ENCODE measurements at places on chromosomes 2 and 18.

DNA sequence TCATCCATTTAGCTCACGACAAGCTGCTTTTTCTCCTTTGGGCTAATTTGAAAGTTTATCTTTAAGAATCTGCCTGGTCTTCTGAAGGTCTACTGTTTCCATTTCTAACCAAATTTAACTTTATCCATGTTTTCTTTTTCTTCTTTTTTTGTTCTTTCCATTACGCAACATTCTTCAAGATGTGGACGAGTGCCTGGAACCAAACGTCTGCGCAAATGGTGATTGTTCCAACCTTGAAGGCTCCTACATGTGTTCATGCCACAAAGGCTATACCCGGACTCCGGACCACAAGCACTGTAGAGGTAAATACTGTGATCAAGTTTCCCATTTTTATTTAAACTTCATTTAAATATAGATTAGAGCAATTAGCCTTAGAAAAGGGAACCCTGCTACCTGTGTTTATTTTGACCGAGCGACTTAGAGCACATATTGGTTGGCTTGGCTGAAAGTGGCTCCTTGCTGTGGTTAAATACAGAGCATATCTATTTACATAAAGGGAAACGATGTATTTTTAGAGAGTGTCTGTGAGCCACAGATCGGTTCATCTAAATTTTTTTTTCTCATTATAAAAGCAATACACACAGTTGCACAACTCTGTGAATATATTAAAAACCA, 183.4 kb upstream of the RASGRP3 start:
- DNase-seq: no peak

GRCh38 chr18:46772357-46772756, 15.5 kb upstream of the ST8SIA5 start:
- DNase-seq: no peak

DNA sequence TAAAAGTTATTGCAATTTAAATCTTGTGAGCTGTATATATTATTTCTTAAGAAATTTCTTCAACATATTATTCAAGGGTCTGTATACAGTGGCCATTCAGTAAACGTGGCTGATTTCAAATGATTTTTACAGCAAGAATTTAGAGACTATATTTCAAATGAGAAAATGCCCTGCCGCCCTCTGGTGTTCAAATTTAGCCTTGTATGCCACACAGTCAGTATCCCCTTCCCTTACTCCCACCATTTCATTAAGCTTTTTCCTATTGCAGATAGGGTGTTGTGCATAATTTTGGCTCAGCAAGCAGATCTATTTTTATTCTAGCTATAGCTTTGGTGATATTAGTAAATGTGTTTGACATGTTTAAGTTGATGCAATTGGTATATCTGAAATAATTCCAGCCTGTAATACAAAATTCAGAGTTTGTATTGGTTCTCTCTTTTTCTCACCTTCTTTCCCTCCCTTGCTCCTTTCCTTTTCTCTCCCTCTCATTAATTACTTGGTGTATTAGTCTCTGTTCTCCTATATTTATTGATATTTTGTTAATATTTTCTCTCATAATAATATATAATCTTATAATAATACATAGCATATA, 22.8 kb upstream of the SCN7A start:
- DNase-seq: no peak

DNA sequence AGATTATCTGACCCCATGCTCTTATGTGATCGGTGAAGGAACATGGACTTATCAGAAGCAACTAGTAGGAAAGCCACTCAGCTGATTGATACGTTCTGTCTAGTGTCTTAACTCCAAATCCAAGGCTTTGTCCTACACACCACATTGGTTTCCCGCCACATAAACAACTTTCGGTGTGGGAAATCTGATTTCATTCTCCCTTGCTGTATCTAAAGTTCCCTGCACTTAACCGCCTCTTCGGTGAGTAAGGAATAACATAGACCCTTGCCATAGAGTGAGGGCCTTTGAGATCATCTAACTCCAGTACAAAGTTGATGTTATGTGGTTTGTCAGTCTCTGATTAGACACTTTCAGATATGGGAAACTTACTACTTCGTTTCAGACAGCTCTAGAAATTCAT, 538.2 kb upstream of the TNP1 start:
- no peak for DNase-seq

DNA sequence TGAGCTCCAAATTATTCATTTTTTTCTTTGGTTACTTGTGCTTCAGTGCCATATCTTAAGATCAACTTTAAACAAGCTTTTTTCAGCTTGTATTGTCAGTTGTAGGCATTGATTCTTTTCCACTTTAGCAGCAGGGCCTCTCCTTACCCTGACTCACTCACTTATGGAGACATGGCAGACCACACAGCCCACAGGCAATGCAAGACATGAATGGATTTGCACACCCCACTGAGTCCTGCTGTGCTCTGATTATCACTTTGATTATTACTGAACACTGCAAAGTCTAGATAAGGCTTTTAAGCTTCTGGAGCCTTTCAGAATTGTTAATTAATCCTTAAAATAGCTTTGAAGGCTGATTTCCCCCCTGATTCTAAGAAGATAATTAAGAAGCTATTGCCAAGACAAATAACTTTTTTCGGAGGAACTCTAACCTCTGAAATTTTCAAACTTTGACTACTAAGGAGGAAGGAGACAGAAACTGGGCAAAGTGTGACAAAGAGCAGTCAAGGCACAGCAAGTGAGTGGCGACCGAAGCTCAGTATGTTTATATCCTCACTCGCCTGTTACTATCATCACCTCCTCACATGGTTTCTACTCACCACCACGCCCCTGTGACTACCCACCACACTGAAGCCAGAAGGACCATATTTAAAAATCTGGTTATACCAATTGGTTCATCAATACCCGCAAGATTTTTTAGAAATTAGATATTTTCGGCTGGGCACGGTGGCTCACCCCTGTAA, 43.3 kb downstream of the CACNB4 start:
- no peak for DNase-seq

- DNase-seq: no peak
These were observed 22.2 kb upstream of the SOS1 start for GRCh38 chr2:39142904-39143605.

- no peak for DNase-seq
These were observed 103.6 kb upstream of the SERPINE2 start for GRCh38 chr2:224142397-224143312.

DNA sequence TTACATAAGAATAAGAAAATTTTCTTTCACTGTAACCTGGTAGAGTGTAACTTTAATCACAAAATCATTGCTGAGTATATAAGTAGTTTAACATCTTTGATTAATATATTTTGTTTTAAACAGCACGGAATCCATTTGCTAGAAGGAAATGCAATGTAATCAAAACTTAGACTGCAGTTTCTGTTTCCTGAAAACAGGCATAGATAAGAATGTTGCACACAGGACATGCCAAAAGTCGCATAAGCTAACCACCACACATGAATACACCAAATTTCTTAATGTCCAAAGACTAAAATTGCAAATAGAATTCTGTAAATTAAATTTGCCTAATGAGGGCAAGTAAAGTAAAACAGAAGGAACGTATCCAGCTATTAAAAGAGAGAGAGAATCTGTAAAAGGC, 51.0 kb upstream of the SERPINB2 start:
- DNase-seq: no peak

- no peak for DNase-seq
These were observed 8.9 kb downstream of the ADAM23 start for GRCh38 chr2:206452242-206452641.

DNA sequence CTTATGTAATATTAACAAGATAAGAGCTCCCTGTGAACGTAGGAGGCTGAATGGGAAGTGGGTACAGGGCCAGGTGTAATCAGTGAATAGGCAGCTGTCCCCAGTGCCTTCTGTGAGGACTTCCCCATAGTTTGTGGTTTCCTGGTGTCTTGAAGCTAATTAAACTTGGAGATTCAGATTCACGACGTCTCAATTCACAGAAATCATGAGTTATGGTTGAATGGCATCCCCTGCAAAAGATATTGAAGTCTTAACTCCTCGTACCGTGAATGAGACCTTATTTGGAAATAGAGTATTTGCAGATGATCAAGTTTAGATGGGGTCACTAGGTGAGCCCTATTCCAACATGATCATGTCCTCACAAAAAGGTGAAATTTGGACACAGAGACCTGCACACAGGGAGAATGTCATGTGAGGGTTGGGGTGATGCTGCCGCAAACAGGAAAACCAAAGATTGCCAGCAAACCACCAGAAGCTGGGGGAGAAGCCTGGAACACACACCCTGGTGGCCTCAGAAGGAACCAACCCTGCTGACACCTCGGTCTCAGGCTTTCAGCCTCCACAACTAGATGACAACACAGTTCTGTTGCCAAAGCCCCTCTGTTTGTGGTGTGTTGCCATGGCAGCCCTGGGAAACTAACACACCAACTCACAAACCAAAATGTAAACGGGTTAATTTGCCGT, 13.2 kb downstream of the ARL4C start:
- DNase-seq: peak; percentile 90

- DNase-seq: no peak
These were observed 229.6 kb downstream of the LOXHD1 start for GRCh38 chr18:46427216-46427995.

DNA sequence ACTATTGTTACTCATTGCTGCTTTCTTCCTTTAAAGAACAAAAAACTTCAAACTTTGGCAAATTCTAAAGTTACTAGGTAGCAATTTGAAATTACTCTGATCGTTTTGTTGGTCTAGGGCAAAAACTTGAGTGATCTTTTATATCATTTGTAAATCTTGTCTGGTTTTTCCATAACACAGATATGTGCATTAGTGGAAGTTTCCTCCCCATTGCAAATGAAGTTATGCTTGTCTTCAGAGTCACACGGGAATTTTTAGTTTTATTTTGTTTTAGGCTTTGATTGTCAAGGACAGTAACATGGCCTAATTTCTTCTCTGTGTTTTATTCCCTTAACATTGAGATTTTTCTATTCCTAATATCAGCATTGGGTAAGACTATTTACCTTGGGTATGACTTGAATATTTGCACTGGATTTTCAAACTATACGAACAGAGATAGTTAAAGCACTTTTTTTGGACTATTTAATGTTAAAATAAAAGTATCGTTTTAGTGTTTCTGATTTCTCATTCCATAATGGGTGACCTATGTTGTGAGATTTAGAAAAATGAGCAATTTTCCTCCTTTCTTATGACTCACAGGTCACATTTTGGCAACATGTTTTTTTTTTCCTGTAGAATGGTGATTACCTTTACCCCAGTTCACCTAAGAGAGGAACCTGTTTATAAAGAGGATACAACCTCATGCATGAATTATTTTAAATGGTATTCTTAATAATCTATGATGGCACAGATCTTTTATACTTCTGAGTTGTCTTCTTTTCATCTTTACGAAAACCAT, 65.0 kb downstream of the BABAM2 start:
- DNase-seq: no peak

GRCh38 chr2:178553047-178553446, 72.8 kb downstream of the PLEKHA3 start:
- DNase-seq: no peak

- no peak for DNase-seq
These were observed 9.0 kb upstream of the HIBCH start for GRCh38 chr2:190328573-190329147.

DNA sequence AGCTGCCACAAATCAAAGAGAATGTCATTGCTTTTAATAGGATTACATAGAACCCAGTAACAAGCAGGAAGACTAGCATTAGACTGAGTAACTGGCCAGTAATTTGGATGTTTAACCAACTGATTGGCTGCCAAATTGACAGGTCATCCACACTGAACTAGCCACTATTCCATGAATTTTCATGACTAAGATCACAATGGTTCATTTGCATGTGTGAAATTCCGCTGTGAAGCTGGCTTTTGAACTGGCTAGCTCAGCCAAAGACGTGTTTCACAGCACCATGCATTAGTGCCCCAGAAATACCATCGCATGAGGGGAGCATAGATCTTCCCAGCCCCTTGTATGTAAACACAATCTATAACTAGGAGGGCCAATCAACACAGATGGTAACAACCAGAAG, 649.8 kb downstream of the ARHGAP15 start:
- DNase-seq: no peak

DNA sequence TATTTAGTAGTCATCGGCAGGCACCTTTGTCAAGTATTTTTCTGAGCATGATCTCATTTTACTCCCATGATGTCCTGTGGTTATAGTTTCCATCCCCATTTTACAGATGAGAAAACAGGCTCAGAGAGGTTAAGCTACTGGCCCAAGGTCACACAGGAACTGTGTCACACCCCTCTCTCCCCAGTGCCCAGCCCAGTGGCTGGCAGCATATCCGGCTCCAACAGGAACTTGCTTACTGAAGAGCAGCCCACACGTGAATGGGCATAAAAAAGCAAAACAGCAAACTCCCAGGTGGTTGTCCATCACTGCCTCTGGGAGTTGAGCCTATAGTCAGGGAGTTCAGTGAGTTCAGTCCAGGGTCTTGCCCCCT, 8.3 kb upstream of the KLF11 start:
- DNase-seq: no peak

- no peak for DNase-seq
These were observed 14.8 kb upstream of the SLC66A3 start for GRCh38 chr2:11140492-11140891.

- no peak for DNase-seq
These were observed 86.8 kb downstream of the RTN4 start for GRCh38 chr2:54963476-54963875.

GRCh38 chr2:23708771-23709170, 218.2 kb downstream of the ATAD2B start:
- no peak for DNase-seq

DNA sequence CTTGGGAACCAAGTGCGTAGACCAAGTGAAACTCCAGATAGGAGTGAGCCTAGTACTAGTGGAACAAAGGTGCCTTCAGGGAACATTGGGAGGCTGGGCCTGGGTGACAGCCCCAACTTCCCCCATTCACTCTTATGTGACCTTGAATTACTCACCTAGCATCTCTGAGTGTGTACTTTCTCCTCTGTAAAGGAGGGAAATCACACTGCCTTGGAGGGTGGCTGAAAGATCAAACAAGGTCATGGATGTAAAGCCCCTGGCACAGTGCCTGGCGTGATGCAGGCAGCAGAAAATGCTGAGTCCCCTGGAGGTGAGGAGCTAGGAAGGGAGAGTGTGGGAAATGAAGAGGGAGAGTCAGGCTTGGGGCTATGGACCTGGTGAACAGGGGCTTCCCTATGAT, 45.9 kb downstream of the MARCO start:
- no peak for DNase-seq

DNA sequence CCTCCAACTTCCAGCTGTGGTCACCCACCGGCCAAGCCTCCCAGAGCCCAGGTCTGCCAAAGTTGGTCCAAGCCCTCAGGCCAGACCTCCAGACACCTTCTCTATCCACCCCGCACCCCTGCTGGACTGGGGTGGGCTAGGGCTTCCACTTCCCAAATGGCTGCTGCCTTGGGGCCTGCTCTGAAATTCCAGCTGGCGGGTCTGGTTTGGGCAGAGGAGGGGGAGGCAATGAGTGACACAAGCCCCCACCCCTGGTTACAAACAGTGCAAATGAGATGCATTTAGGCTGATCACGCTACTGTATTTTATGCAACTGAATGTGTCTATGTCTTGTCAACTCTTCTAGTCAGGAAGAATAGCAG, 14.6 kb downstream of the POU3F3 start:
- DNase-seq: no peak

DNA sequence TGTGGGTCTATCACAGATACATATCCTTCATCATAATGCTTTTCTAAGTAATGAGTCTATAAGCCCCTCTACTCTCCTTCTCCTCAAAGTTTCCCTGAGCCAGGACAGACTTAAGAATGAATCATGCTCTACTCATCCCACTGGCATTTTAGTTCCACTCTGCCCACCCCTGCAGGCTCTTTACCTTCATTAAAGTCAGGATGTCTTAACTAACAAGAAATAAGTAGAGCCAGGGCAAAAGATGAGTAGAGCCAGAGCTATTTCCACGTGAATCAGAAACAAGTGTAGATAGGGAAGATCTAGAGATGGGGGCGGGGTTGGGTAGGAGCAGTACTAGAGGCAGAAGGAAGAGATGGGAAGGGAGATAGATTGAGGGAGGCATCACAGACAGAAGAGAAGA, 790.5 kb downstream of the RNF144A start:
- DNase-seq: no peak
